ENCODE measurements at places on chromosomes 13 and 19.

DNA sequence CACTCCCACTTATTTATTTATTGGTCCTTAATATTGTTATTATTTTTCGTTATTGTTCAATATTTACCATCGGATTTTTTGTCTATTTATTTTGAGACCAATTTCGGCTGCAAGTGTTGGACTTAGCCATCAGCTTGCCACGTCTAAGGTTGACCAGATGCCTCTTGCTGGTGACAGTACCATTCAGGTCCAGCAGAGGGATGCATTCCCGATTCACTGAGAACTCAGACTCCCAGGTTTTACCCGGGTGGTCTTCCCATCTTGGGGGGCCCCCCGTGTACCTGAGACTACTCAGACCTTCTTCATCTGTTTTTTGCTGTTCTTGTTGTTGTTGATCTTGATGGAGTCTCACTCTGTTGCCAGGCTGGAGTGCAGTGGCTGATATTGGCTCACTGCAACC lies 1435.2 kb downstream of the UQCRFS1 start:
- DNase-seq = no peak

DNA sequence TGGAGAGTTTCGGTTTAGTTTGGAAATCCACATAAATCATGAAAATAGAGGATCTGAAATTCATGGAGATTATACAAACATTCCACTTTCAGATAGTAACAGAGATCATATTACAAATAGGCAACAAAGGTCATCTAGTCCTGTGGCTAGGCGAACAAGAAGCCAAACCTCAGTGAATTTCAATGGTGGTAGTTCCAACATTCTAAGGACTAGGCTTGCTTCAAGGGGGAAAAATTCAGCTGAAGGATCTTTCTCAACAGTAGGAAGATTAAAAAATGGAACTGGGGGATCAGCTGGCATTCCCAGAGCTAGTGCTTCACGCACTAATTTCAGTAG lies 47.0 kb downstream of the FOXO1 start:
- DNase-seq = no peak

GRCh38 chr13:26026211-26026610 lies 25.6 kb downstream of the SHISA2 start:
- DNase-seq = peak; percentile 25

- DNase-seq = peak; percentile 11
Measured at GRCh38 chr13:113162783-113163685, 4.6 kb downstream of the PROZ start.

DNA sequence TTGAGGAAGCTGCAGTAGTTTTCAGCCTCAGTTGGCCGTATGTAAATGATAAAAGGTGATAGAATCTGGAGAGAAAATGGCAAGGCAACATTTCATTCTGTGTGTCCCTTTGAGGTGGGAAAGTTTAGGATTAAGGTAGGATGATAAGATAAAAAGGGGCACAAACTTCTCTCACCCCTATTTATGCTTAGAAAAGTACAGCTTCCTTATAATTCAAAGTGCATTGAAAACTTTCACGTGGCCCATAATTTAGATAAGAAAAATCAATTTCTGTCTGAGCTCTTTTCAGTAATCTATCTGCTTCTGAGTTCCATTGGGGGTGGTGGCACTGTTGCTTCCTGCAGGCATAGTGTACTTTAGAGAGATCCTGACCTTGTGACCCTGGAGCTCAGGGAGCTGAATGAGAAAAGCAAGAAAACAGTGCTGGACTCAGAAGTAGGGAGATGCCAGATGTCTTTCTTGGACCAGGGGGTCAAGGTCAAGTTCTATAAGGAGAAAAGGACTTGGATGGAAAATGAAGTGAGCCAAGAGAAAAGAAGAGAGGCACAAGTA lies 187.3 kb downstream of the NDFIP2 start:
- no peak for DNase-seq

DNA sequence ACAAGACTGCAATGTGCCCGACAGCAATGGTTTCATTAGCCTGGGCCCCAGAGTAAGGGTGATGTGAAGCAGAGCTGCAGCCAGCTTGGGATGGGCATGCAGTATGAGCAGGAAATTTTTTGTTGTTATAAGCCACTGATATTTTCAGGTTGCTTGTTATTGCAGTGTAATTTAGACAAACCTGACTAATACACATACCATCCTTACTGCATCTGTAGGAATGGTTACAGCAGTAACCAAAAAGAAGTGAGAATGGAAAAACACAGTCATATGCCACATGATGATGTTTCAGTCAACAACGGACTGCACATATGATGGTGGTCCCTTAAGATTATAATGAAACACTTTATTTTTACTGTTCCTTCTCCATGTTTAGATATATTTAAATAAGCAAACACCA lies 8.6 kb upstream of the POMP start:
- DNase-seq = no peak

- no peak for DNase-seq
Measured at GRCh38 chr19:14349426-14349825, 31.8 kb upstream of the ADGRE5 start.
